ENCODE measurements at places on chromosomes 12 and 14.
A peak's percentile ranks its signal among the peaks of the same experiment; 100 is the strongest.

DNA sequence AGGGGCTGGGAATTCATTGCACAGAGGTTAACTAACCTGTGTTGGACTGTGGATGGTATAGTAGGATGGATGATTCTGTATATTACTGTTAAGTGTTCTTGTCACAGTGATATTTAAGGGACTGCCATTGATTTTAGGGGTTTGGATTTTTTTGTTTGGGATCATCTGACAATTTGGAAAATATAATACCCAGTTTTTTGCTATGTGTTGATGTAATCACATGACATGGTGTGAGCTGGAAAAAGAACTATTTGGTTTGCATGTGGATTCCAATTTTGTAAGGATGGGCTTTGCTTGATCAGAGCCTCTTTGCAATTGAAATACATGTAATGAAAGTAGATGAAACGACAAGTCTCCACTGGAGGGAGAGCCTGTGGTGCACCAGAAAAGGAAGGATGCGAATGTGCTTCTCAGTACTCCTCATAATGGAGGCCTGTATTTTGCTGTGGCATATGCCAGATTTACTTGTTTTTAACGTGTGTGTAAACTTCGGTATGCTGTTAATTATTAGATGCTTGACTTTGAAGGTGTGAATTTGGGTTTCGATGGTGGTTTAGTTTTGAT is 2.7 kb downstream of the DYRK2 start:
- DNase-seq = peak; percentile 65

DNA sequence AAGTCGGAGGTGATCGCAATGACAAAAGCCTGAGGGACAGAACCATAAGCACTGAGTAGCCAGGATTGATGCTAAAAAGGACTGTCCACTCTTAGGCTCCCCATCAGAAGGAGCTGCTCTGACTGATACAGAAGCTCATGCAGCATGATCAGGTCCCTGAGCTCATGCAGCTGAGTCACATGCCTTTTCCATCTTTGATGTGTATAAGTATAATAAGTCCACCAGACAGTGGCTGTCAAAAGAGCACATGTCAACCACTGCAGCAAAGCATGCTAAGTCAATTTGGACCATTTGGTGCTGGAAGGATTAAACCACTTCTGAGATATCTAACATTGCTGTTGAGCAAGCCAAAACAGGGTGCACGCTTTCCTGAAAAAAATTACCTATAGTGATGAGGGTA is 144.1 kb downstream of the NTF3 start:
- no peak for DNase-seq

DNA sequence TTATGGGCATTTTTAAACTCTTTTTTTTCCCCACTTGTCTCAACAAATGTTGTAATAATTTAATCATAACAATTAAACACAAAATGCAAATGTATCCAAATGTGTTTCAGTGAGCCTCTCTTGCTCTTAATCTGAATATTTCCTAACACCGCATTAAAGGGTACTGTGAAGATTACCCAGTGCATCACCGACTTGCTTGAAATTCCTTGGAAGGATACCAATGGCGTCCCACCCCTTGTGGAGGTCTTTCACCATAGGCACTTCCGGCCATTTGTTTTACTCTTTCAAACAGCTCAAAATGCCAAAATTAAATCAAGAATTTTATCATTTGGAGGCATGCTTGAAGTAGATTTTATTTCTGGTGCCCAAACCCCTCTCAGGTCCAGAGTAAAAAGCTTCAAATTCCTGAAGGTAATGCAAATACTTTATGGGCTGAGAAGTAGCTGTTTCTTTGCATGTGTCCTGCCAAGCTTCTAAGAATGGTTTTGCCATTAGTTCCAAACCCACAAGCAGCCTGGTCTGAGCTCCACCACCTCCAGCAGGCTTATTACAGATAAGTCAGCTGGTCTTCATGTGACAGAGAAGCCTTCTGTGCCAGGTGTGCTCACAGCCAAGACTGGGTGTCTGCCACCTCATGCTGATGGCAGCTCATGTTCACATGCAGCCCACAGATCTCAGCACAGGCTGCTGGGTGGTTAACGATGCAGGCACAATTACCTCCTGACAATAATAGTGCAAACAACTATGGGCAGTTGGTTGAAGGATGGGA is 16.4 kb upstream of the NUDT4 start:
- peak; percentile 93 for DNase-seq

- DNase-seq = peak; percentile 55
Measured at GRCh38 chr12:44053549-44054127, 217.8 kb downstream of the TMEM117 start.

DNA sequence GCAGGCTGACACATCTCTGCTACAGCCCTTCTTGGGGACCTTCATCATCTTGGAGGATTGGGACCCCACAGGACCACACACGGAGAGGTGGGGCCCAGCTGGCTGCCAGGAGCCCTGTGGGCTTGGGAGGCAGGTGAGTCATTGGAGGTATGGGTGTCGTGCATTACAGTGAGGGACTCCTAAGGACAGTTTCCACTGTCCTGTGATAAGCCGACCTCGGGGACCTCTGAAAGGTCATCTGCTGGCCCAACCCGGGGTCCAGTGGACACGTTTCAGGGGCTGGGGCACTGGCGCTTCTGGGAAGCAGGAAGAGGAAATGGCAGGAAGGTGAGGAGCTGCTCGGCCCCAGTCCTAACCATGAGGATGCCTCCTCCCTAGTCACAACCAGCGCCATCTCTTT is 238.0 kb downstream of the BCL11B start:
- no peak for DNase-seq

- DNase-seq = no peak
Measured at GRCh38 chr12:71558445-71558844, 105.2 kb downstream of the ZFC3H1 start.

- peak; percentile 78 for DNase-seq
Measured at GRCh38 chr12:80892597-80893445, 44.9 kb downstream of the LIN7A start.

DNA sequence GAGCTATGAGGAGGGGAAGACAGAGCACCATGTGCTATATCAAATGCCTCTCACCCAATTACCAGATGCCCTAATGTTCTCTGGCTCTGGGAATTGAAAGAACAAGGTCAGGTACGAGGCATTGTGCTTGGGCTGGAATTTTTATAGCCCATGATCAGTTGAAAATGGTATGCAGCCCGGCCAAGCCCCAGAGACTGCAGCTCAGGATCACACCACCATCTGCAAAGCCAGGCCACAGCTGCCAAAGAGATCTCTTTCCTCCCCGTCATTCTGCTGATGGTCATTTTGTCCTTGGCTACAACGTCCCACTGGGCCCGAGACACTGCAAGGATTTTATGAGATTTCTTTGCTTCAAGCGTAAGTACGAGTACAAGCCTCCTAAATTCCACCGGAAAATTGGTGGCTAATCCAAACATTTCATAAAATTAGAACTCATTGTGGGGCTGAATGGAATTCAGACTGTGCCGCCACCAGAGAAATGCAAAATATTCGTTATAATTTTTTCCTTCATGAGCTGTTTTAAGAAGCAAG is 15.1 kb downstream of the NUAK1 start:
- no peak for DNase-seq

DNA sequence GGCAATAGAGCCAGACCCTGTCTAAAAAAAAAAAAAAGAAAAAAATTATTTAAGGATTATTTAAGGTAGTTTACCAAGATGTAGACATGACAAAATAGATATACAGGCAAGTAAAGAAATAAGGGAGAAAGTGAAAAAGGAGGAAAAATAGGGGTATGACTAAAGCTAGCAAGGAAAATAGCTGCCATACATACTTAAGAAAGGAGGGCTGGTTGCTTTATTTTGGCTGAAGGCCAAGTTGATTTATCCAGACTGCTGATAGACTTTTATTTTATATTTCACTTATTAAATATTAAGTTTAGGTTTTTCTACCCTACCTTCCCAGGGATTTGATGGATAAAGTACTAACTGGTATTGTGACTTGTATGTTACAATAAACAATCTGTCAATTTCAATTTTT is 8.3 kb upstream of the AEBP2 start:
- DNase-seq = peak; percentile 28

DNA sequence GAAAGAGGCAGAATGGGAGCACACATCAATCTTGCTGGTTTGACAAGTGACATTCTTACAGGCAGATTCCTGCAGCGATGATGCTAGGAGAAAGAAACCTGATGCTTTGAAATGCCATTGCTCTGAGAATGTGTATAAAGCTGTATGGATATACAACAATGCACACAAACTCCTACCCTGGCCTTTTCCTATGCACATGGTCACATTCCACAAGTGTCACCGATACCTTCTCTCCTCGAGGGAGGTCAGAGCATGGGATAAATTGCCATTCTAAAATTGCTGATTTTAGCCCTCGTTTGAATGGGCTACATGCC is 11.9 kb downstream of the FGF6 start:
- no peak for DNase-seq

- no peak for DNase-seq
Measured at GRCh38 chr12:81811778-81812125, 52.6 kb upstream of the PPFIA2 start.

DNA sequence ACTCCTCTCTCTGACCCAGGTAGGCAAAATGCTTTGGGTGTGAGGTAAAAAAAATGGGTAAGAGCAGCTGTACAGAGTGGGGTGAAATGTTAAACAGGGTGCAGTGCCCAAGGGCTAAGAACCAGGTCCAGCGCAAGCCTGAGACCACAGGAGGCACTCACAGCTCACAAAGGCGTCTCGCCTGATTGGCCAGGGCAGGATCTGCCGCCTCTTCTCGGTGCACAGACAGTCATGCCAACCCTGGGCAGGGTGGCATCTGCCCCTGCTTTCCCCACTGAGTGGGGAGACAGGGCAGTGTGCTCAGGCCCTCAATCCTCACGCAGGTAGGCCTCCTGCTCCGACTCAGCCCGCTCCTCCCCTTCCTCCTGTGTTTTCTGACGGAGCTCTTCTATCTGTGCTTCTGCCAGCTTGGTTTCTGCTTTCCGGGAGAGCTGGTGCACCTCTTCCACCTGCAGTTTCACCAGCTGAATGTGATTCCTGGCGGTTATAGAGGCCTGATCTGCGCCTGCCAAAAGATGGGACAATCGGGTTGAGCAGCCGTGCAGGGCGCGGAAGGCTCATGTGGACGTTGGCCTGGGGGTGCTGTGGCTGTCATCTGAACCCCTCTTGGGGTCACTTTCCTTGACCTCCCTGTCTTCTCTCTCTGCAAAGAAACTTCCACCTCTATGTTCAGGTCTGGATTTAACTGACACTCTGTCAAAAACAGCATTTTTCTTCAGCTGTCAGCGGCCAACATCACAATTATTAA is 4.7 kb downstream of the B3GNT4 start:
- DNase-seq = no peak

GRCh38 chr14:65110525-65110924 is 8.2 kb upstream of the MAX start:
- no peak for DNase-seq

GRCh38 chr14:79856381-79856780 is 354.9 kb downstream of the DIO2 start:
- no peak for DNase-seq

- DNase-seq = peak; percentile 71
Measured at GRCh38 chr14:99038431-99038820, 233.6 kb downstream of the BCL11B start.

- DNase-seq = peak; percentile 92
Measured at GRCh38 chr12:101051901-101052550, 158.0 kb downstream of the SLC5A8 start.

DNA sequence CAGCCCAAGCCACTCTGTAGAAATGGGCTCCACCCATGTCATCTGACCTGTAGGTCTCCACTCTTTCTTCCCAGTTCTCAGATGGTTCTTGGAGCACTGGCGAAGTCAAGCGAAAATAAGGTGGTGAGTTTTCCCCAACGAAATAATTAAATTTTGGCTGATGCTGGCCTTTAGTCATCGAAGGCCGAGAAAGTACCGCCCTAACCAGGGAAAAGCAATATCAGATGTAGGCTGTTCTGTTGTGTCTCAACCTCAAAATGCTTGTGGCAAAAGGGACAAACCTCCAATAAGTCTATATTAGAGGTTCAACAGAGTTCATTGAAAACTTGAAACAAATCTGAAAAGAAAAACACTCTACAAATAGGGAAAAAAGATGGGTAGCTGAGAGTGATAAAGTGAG is 48.6 kb upstream of the BCAT1 start:
- no peak for DNase-seq

DNA sequence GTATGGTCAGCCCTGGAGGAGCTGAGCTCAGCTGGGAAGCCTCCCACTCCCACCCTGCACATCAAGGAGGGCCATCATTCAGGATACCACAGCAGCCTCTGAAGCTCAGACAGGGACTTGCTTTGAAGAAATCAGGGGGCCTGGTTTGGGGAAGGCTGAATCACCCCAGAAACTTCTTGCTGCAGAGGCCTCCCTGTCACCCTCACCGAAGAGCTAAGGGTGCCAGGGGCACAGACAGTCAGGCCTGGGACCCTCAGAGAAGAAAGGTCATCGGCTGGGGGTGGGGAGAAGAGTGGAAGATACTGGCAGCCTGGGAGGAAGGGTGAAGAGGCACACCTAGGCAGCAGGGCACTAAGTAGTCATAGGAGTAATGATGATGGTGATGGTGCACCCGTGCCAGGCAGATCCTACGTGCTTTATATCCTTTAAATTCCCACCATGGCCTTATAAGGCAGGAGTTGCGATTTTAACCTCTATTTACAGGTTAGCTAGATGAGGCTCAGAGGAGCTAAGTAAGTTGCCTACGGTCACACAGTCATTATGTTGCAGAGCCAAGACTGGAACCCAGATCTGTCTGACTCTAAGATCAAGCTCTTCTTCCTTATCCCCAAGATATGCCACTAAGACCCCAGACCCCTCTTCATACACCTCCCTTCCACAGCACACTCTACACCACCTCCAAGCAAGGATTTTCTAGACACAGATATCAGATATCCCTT is 28.5 kb upstream of the PNMA1 start:
- no peak for DNase-seq

DNA sequence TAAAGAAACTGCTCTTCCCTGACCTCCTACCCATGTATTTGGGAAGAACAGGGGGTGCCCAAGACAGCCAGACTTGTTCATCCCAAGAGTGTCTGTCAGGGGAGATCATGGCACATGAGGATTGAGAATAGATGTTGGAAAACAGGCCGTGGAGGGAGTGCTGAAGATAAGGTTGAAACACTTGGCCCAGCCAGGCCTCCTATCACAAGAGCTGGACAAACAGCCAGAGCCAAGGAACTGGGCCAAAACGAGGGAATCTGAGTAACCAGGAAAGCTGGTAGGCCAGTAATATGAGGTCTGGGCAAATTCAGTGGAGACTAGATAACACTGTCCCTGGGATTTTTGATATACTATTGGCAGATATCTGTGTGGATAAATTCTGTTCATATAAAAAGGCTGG is 161.7 kb downstream of the TMX1 start:
- no peak for DNase-seq
